ENCODE measurements at places on chromosomes 16 and 17.

GRCh38 chr16:11090232-11090631, 145.9 kb downstream of the CLEC16A start:
- peaks cover 85% of the 10 kb centered on the region for H3K4me1 ChIP-seq
- H3K4me3 ChIP-seq, result no peak overlapping the region
- no peaks in the 10 kb centered on the region for H3K27me3 ChIP-seq

GRCh38 chr17:27944546-27945332, 51.6 kb upstream of the LYRM9 start:
- no peaks in the 10 kb centered on the region for H3K36me3 ChIP-seq
- no peaks in the 10 kb centered on the region for H3K4me1 ChIP-seq
- H3K27me3 ChIP-seq, result no peaks in the 10 kb centered on the region
- no peak for DNase-seq
- H3K27ac ChIP-seq, result no peak overlapping the region
- no peak overlapping the region for H3K4me3 ChIP-seq

DNA sequence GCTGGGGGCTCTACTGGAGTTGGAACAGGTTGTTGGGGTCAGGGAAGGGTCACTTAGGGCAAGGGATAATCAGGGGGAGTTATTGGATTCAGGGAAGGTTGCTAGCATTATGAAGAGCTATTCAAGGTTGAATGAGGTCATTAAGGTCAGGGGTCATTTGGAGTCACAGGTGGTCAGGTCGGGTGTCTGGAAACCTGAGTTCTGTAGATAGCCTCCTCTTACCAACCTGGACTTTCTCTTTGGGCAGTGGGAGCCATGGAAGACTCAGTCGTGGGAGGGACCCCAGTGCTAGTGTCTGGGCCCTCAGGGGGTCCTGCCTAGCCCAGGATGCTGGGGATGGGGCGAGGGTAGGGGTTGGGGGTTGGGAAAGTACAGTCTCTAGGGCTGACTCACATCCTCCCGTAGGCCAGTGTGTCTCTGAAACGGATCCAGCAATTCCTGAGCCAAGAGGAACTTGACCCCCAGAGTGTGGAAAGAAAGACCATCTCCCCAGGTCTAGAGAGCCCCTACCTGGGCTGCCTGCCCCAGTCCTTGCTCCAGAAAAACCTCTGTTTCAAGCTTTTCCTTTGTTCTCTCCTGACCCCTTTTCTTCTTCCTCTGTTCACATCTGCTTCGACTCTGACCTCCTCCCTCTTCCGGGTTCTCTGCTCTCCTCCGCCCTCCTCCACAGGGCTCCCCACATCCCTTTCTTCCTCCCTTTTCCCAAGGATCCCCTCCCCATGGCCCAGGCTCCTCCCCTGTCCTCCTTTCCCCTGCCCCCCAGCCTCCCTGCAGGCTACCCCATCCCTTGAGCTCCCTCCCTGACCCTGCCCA, 33.5 kb downstream of the ABCC3 start:
- H3K27ac ChIP-seq, result no peak overlapping the region
- H3K27me3 ChIP-seq, result no peaks in the 10 kb centered on the region
- H3K36me3 ChIP-seq, result no peaks in the 10 kb centered on the region
- no peak for DNase-seq

DNA sequence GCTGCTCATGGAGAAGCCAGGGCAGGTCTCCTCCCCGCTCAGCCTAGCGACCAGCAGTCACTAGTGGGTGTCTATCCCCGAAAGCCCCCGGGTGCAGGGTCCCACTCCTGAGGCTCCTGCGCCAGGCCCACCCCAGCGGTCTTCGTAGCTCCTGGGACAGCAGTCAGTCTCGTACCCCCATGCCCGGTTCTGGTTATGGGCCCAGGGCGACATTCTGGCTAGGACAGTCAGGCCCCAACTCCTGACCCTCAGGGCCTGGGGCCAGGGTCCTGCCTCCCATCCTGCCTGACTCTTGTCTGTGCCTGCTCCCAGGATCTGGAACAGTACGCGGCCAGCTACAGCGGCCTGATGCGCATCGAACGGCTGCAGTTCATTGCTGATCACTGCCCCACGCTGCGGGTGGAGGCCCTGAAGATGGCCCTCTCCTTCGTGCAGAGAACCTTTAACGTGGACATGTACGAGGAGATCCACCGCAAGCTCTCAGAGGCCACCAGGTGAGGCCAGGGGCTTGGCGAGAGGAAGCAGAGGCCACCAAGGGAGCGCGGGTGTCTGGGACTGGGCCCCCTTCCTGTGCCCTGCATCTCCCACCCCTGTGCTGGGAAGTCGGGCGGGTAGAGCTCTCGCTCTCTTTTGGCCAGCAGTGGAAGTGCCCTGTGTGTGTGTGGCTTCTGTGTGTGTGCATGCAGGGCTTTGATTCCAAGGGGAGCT, 2.0 kb downstream of the GPS1 start:
- H3K36me3 ChIP-seq, result peaks cover 58% of the 10 kb centered on the region
- no peaks in the 10 kb centered on the region for H3K27me3 ChIP-seq
- peak overlapping the region; percentile 77 for H3K27ac ChIP-seq
- no peak for DNase-seq
- H3K4me3 ChIP-seq, result peak overlapping the region; percentile 89
- H3K4me1 ChIP-seq, result peaks cover 24% of the 10 kb centered on the region

DNA sequence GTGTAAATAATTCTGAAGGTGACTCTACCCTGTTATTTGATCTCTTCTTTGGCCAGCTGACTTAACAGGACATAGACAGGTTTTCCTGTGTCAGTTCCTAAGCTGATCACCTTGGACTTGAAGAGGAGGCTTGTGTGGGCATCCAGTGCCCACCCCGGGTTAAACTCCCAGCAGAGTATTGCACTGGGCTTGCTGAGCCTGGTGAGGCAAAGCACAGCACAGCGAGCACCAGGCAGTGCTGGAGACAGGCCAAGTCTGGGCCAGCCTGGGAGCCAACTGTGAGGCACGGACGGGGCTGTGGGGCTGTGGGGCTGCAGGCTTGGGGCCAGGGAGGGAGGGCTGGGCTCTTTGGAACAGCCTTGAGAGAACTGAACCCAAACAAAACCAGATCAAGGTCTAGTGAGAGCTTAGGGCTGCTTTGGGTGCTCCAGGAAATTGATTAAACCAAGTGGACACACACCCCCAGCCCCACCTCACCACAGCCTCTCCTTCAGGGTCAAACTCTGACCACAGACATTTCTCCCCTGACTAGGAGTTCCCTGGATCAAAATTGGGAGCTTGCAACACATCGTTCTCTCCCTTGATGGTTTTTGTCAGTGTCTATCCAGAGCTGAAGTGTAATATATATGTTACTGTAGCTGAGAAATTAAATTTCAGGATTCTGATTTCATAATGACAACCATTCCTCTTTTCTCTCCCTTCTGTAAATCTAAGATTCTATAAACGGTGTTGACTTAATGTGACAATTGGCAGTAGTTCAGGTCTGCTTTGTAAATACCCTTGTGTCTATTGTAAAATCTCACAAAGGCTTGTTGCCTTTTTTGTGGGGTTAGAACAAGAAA, 5.1 kb downstream of the STH start:
- H3K27ac ChIP-seq, result no peak overlapping the region
- no peaks in the 10 kb centered on the region for H3K4me1 ChIP-seq
- DNase-seq, result no peak

DNA sequence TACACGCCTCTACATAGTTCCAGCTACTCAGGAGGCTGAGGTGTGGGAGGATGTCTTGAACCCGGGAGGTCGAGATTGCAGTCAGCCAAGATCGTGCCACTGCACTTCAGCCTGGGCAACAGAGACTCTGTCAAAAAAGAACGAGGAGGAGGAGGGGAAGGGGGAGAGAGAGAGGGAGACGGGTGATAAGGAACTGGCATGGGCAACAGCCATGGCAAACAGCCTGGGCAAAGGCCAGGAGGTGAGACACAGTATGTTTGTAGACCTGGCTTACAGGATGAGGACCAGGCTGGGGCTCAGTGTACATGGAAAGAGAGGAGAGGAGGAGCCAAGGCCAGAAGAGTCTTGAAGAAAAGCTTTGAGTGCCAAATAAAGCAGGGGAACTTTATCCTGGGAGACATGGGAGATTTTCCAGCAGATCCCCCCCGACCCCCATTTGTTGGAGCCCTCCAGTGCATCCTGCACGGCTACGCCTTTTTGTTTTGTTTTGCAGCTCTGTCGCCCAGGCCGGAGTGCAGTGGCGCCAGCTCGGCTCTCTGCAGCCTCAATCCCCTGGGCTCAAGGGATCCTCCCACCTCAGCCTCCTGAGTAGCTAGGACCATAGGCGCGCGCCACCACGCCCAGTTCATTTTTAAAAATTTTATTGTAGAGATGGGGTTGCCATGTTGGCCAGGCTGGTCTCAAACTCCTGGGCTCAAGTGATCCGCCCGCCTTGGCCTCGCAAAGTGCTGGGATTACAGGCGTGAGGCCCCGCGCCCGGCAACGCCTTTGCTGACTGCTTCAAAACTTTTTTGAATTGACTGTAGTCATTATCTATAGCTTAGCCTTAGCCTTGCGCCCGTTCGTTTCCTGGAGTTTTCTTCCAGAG, 1.3 kb upstream of the ALKBH5 start:
- H3K4me1 ChIP-seq, result peaks cover 52% of the 10 kb centered on the region
- H3K36me3 ChIP-seq, result peaks cover 36% of the 10 kb centered on the region
- H3K27ac ChIP-seq, result peak overlapping the region; percentile 99
- H3K27me3 ChIP-seq, result no peaks in the 10 kb centered on the region
- peak overlapping the region; percentile 95 for H3K4me3 ChIP-seq

DNA sequence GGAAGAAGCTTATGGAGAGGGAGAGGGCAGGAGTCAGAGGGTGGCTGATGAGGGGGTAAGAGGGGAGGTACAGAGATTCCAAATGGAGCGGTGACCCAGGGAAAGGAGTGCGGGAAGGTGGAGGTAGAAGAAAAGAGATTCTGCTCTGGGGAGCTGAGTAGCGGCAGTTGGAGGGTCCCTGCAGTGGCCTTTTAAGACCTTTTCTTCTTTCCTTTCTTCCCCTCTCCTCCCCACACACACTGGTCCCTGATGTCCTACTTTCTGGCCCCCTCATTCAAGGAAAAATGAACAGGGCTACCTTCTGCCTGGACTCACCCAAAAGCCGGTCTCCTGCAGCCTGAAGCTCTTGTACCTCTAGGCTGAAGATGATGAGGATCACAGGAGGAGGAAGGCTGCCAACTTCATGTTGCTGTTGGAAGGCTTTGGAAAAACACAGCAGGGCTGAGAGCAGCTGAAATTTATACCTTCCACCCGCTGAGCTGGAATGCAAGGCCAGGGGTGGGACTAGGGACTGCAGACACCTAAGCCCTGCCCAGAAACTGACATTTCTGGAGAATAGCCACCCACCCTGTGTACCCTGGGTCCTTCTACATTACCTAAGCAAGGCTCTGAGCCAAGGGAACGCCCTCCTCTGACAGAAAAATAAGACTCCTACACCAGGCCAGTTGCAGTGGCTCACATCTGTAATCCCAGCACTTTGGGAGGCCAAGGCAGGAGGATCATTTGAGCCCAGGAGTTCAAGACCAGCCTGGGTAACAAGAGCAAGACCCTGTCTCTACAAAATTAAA, 9.4 kb upstream of the HEATR6 start:
- no peak overlapping the region for H3K27ac ChIP-seq
- no peaks in the 10 kb centered on the region for H3K27me3 ChIP-seq
- H3K4me3 ChIP-seq, result no peak overlapping the region
- H3K4me1 ChIP-seq, result no peaks in the 10 kb centered on the region

DNA sequence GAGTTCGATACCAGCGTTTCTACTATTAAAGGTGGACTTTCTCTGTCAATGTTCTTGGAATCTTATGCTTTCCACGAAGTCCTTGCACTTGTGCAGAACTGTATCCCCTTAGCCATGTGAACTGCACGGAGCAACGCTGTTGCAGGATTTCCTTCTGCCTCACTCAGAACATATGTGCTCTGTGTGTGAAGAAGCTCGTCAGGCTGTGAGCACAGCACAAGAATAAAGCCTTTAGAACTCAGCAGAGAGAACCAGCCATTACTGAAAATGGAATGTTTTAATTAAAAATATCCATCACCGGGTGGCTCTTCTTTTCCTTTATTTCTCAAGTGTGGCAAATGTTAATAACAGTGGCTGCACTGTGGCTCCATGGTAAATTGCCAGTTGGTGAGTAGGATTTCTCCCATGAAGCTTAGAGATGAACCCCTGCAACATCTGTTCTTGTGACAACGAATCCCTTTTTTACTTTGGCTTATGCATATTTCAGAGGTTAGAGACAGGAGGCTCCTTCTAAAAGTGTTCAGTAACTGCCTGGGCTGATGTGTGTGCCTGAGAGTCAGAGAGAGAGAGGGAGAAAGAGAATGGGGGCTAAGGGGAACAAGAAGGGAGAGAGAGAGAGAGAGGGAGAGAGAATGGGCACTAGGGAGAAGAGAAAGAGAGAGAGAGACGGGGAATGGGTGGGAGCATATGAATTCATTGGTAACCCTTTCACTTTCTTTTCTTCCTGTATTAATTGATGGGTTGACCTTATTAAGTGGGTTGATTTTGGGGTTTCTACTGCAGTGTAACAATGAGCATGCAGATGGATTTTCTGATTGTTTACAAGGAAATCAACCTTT, 50.0 kb downstream of the RPTOR start:
- H3K27me3 ChIP-seq, result no peaks in the 10 kb centered on the region
- no peak overlapping the region for H3K4me3 ChIP-seq
- H3K36me3 ChIP-seq, result peaks cover 3% of the 10 kb centered on the region
- no peak overlapping the region for H3K27ac ChIP-seq

- no peak overlapping the region for H3K4me3 ChIP-seq
- H3K36me3 ChIP-seq, result no peaks in the 10 kb centered on the region
- no peaks in the 10 kb centered on the region for H3K27me3 ChIP-seq
- DNase-seq, result no peak
These were observed 115.9 kb downstream of the LITAF start for GRCh38 chr16:11470676-11471415.

- no peak overlapping the region for H3K4me3 ChIP-seq
- H3K27me3 ChIP-seq, result peaks cover 32% of the 10 kb centered on the region
- H3K27ac ChIP-seq, result no peak overlapping the region
- DNase-seq, result no peak
- no peaks in the 10 kb centered on the region for H3K36me3 ChIP-seq
- peaks cover 11% of the 10 kb centered on the region for H3K4me1 ChIP-seq
These were observed 83.3 kb downstream of the C16orf95 start for GRCh38 chr16:87233928-87234327.

- H3K4me1 ChIP-seq, result no peaks in the 10 kb centered on the region
- no peaks in the 10 kb centered on the region for H3K36me3 ChIP-seq
- no peak overlapping the region for H3K27ac ChIP-seq
- no peak for DNase-seq
These were observed 121.2 kb downstream of the IRX3 start for GRCh38 chr16:54165174-54165911.
